Stimulated activated CD4-positive, alpha-beta T cell treated with anti-CD3 and anti-CD28 coated beads, Interleukin-15, amount 100 ng/mL, for 48 hours (primary cell): ENCODE measurements at places on chromosomes 1 and 21.

DNA sequence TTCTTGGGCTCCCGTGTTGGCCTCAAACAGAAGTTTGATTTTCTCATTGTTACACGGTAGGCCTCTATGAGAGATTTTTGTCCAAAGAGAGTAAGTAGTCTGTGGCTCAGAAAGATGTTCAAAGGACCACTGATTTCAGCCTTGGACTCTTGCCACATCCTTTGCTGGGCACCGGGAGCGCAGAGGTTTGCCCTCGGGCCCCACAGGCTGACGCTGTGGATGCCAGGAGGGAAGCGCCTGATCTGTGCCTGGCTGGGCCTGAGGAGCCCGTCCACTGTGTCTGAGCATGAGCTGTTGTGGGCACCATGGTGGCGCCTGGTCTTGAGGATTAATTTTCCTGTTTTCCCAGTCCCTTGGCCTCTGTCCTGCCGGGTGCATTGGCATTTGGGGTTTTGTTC is 52.3 kb downstream of the PCNT start:
- DNase-seq: no peak

- no peak for DNase-seq
These were observed 19.9 kb upstream of the CYP4A11 start for GRCh38 chr1:46961066-46961758.

- no peak for DNase-seq
These were observed 10.4 kb upstream of the RHBG start for GRCh38 chr1:156358641-156359040.

GRCh38 chr1:91803847-91804545 is 82.0 kb downstream of the TGFBR3 start:
- peak; percentile 66 for DNase-seq

DNA sequence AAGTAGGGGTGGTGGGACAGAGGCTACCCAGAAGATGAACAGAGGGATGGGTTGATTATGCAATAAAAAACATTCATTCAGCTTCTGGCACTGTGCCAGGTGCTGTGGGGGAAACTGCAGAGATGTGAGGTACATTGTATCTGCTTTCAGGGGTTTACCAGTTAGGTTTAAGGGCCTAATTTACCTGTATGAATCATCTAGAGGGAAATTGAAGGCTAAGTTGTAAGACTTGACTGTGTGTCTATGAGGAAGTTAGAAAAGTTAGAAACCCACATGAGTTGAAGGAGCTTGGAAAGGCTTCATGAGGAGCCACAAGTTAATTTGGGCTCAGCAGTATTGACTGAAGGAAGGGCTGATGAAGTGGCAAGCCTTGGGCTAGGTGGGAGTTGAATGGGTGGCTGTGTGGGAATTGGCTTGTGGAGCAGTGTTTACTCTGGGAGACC is 36.7 kb upstream of the APOBEC4 start:
- no peak for DNase-seq

DNA sequence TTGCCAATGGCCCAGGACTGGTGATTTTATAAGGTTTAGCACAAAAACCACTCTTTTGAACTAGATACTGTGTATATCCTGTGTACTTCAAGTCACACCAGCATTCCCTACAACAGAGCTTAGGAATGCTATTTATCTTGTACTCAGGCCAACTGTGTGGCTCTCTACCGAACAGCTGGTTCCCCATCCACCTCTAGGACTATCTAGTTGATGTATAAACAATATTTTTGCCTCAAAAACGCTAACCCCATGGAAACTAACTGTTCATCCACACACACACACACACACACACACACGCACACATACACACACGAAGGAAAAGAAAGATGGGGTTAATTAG is 28.7 kb upstream of the SLC45A3 start:
- DNase-seq: no peak

DNA sequence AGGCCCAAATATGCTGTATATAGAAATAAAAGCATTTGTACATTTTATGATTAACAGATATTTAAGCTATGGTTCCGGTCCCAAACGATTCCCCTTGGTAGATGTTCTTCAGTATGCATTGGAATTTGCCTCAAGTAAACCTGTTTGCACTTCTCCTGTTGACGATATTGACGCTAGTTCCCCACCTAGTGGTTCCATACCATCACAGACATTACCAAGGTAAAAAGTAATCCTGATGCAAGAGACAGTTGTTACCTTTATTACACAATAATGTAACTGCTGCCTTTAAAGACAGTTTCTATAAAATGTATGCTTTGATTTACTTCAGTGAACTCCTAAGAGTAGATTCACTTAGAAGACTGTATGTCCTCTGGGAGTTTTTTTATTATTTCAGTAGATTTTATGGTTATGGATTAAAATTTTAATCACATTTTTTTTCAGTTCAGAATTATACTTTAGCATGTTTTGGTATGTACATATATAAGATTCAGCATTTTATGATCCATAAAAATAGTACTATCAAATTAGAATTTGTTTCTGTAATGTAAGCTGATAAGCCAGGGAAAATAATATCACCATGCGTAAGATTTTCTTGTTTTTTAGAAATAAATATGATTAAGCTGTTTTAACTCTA is 96.5 kb downstream of the USP25 start:
- DNase-seq: no peak

DNA sequence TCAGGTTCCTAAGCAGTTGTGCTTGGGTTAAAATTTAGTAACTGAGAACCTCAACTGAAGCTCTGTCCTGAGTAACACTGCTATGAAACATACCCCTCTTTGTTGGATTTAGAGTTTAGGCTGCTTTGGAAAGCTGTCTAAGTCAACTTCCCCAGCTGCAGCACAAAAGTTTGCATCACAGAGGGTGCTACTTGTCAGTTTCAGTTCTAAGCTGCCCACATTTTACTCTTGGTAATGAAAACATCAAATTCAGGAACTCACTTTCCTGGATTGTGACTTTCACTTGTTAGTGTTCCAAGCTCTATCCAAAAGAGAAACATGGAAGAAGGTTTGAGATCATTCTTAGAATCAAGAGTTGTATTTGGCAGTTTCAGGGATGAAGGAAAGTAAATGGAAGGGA is 191.7 kb upstream of the NFIA start:
- no peak for DNase-seq

DNA sequence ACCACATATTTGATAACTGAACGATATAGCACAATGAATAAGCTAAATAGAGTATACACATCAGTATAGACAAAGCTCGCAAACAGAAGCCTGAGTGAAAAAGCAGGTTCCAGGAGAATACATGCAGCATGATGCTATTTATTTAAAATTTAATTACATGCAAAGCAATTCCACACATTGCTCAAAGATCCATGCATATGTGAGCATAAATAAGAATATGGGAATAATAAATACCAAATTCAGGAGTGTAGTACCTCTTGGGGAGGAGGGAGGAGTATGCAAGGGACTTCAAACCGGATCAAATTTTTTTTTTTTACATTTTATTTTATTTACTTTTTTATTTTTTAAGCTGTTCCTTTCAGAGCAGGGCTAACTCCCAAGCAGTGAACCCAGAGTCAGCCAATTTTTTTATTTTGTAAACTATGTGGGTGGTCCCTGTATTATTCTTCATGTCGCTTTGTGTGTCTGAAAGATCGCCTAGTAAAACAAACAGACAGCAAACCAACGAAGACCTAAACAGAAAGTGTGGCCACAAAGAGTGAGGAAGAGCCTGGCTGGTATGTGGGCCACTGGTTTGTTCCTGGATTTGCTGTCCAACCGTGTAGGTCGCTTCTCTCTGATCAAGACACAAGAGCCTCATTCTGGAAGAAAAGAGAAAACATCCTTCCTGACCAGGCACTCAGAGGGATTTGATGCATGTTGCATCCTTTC is 4.2 kb upstream of the SHISAL2A start:
- DNase-seq: no peak

GRCh38 chr1:221793439-221794078 is 51.7 kb upstream of the DUSP10 start:
- no peak for DNase-seq

GRCh38 chr1:39976732-39977131 is 21.8 kb downstream of the MFSD2A start:
- DNase-seq: no peak

GRCh38 chr1:30600706-30601105 is 122.7 kb downstream of the MATN1 start:
- no peak for DNase-seq

GRCh38 chr1:33470495-33471012 is 1.9 kb upstream of the ZSCAN20 start:
- DNase-seq: peak; percentile 43

DNA sequence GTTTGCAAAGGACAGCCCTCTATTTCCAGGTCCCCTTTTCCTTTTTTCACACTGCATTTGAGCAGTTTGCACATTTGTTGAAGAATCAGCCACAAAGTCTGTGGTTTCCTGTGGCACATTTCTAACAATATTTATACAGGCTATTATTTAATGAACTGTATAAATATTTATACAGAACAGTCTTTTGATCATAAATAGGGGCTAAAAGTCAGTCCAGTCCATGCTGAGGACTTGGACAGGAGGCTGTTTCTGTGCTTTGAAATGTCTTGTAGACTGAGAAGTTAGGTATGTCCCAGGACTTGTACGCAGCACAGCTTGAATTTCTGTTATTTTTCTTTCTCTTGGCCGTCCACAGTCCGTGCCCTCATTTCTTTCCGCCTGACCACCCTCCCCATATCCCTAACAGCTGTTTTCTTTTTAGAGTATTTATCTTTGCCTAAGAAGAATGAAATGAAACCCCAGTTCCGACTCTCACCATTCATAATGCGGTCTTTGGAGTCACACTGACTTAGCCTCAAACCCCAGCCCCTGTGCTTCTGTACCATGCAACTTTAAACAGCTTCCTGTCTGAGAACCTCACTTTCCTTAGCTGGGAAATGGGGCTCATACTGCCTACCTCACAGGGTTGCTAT is 19.7 kb downstream of the FGGY start:
- no peak for DNase-seq

GRCh38 chr1:59645893-59646292 is 168.9 kb upstream of the HOOK1 start:
- no peak for DNase-seq

GRCh38 chr21:16578912-16579311 is 849.1 kb downstream of the USP25 start:
- DNase-seq: no peak

DNA sequence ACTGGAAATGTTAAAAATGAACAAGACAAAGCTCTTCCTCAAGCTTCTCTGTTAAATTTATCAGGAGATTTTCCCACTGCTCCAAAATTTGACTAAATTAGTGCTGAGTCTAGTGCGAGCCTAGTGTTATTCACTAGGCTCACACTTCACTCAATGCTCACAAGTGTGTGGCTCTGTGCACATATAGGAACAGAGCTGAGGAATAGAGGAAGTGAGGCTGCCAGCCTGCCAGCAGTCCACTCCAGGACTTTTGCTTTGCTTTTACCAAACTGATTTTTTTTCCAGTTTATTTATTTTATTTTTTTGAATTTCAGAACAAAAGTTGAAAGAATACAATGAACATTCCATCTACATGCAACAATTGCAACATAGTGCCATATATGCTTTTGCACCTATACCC is 87.2 kb downstream of the VAV3 start:
- no peak for DNase-seq

DNA sequence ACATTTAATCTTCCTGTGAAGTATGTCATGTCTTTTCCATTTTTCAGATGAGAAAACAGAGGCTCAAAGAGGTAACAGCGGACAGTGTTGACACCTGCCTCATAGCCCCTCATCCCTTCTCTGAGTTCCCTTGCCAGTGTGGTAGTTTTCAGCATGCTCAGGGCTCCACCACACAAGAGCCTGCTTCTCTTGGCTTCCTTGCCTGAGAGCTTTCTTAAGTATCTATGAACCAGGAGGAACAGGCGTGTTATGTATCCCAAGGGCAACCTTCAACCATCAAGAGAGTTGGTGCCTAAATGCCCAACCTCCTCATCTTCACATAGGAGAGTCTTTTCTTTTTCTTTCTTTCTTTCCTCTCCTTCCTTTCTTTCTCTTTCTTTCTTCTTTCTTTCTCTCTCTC is 5.9 kb upstream of the PAFAH2 start:
- no peak for DNase-seq

DNA sequence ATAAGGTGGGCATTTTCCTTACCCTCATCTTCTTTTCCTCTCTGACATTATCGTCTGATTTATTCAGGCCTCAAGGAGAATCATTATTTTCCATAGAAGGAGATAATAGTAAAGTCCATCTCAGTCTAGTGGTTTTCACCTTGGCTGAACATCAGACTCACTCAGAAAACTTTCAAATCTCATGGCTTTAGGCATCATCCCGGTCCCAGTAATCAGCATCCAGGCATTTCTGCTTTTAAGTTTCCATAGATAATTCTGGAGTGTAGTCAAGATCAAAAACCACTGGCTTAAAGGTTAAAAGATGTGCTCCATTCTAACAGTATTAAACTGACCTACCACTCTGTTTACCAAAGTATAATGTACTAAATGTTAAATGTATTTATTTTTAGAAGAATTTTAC is 49.4 kb downstream of the RNF2 start:
- DNase-seq: no peak

DNA sequence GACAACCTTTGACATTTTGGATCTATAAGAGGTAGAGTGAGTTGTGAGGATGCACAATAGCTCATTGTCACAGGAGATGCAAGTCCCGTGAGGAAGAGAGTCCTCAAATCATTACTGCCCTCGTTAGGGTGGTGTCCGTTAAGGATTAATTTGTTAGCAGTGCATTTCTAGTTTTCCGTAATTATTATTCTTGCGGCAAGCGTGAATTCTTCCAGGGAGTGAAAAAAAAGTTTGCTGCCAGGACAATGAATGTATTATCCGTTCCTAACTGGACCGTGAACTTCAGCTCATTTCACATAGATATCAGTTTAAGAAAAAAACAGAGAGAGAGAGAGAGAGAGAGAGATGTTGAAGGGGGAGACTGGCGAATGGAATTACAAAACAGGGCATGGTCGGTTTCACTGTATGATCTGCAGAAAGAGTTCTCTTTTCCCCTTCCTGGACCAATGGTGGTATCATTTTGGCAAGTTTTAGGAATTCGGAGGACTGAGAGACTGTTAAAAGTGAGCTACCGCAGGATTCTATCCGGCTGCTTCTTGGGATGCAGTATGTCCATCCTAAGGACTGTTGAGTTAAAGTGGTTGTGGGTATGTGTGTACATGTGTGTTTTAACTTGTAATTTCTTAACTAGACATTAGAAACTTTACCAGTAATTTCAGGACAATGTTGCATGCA is 216.0 kb upstream of the NFIA start:
- DNase-seq: no peak

DNA sequence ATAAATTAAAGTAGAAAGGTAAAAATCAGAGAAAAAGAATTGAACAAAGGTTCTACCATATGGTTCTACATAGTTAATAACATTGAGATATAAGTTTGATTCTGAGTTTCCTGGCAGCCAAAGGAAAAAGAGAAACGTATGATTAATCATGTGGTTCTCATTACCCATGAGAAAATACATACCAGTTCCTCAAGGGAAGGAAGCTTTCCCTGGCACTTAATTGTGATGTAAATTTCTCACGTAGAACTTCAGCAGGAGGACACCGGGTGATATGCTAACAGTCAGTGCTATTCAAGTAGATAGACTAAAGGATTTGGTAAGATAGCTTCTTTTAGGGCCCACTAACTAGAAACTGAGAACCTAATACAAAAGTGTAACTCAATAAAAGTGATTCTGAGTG is 218.5 kb downstream of the NFIA start:
- DNase-seq: no peak

- DNase-seq: no peak
These were observed 69.8 kb upstream of the FAM3B start for GRCh38 chr21:41246808-41247207.

- no peak for DNase-seq
These were observed 4.4 kb downstream of the S100A8 start for GRCh38 chr1:153386500-153386901.
